ENCODE measurements at places on chromosomes 6 and 20.

DNA sequence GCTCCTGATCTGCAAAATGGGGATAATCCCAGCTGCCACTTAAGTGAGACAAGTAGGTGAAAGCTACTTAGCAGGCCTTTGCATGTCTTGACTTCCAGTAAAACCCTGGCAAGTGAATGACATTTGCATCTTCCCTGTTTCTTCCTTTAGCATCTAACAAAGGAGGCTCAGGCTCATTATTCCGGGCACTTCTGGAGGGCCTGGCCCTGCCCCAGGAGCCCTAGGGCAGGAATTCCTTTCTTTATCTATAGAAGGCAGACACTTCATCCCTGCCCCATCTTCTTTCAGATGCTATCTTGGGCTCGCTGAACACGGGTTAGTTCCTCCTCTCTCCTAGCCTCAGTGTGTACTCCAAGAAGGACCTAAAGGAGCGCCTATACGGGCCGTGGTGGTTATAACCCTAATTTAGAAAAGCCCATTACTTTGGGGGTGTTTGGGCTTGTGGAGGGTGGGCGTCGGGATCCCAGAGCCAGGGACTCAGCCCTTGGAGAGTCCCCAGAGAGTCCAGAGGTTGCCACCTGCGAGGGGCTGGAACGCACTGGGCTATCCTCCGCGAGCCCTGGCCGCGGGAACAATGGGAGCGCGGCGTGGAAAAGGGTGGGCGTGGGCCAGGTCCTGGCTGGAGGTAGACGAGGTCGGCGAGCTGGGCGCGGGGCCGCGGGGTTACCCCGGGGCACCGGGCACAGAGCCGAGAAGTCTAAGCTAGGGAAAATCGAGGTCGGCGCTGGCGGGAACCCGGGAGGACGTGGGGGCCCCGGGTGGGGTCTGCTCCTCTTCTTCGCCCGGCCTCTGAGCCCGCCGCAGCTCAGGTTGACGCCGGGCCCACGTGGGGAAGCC, 62.8 kb upstream of the EPB41L1 start:
- no peak for DNase-seq

DNA sequence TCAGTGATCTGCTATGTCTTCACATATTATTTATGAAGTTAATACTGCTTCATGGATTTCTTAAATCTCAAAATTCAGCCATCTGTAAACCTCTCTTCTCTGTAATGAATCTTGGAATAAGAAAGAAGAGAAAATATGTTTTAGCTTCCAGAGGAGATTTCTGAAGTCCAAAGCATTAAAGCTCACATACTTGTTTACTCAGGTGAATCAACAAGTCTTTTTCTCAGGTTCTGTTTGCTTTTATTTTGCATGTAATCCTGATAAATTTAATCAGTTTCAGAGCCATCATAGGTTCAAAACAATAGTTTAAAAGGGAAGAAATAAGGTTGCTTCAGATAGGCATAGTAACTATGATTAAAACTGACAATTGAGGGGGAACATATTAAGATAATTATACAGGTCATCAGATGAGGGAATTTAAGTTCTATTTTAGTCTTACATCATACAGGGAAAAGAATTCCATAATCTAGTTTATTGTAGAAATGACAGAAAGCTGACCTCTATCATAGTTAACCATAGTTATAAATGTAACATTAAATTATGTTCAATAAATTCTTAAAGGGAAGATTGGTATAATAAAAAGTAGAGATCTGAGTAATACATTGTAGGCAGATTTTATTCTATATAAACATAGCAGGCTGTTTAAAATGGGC, 716.2 kb downstream of the EYS start:
- DNase-seq, result no peak

DNA sequence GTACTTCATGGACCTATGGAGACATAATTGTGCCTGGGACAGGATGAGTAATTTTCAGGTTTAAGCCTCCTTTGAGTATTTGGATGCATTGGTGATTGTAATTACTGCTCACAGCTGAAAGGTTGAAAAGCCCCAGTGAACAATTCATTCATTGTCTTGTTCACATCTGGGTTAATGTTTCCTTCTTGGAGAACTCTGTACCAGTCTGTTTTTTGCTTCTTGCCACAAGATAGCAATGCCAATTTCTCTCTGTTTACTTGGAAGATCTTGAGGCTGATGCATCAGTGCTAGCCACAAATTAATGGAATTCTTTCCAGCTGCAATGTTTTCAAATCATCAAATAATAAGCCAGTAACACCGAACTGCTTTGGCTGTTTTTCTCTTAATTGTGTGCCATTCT, 207.8 kb downstream of the BMP2 start:
- no peak for DNase-seq

DNA sequence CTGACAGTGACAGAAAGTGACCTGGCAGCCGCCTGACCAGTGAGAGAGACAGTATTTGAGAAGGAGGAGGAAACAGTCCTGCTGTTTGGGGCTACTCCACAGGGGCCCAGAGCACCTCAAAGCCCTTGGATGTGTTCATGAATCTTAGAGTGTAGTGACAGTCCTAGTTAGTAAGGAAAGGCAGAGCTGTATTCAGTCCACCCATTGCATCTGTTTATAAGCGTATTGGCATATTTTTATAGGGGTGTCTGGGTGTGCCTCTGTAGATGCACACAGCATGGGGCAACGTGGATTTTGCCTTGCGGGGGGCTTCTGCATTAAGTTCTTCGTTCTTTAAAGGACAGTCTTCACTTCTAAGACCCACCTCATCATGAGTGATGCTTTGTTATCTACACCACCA, 44.6 kb upstream of the SLC22A1 start:
- no peak for DNase-seq

DNA sequence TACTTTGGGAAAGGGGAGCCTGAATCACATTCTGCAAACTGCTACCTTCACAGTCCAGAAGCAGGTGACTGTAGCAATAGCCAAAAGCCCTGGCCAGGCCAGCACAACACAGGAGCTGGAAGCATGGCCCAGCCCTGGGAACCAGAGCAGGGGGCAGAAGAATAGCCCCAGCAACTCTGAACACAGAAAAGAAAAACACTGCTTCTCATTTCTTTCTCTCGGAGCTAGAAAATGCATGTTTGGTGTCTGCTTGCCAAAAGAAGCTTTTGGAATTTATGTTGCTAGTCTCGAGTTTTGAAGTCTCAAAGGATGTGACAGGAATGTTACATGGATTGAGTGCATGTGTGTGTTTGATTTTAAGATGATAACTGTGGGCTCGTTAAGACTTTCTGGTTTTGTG, 79.8 kb upstream of the SCAF8 start:
- DNase-seq, result no peak

DNA sequence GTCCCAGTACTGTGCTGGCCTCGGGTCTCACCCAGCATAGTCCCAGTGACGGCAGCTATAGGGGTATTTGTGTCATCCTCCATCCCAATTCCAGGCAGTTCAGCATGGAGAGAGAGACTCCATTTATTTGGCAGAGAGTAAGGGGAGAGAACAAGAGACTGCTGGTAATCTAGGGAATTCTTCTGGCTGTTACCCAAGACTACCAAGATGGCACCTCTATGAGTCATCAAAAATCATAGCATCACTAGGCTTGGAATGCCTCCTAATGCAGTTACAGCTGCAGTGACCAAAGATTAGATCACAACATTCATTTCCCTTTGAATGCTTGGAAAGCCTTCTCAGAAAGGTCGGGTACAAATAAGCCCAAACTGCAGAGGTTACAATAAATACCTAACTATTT, 660.4 kb upstream of the FLRT3 start:
- DNase-seq, result no peak

GRCh38 chr20:43584448-43585136, 6.1 kb upstream of the IFT52 start:
- DNase-seq, result no peak

- DNase-seq, result no peak
Observed at GRCh38 chr6:33206027-33206863, 1.8 kb downstream of the HSD17B8 start.

DNA sequence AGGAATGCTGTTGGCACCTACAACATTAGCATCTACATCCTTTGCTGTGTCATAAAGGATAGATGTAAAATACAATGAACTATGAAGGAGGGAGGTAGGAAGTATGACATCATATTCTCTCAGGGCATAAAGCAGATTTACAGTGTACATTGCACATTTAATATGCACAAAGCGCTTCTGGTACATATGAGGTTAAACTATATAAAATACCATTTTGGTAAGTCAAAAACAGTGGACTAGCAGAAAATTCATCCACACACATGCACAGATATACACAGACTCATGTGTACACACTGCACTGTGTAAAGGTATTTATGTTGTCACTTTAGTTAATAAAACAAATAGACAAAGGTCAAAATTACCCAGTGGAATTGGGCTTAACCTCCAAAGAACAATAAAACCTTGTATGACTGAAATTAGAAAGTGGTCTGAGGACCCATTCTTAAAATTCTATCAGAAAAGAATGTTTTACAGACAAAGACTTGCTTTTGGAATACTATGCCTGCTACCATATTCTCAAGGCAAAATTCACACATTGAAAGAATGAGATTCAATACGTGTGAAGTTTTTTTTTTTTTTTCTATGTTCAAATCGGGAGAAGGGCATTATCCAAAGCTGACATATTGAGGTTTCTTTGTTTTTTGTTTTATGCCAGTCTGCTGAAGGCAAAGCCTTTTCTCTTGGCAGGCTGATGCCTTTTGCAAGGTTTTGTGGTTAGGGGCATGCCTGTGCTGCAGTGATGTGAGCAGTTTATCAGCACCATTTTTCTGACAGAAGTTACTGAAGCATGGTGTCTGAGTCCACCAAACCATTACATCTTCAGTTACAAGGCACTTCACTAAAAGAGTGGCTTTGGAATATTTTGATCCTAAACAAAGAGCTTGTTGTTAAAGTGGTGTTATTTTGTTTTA, 199.0 kb downstream of the PLCB1 start:
- no peak for DNase-seq

DNA sequence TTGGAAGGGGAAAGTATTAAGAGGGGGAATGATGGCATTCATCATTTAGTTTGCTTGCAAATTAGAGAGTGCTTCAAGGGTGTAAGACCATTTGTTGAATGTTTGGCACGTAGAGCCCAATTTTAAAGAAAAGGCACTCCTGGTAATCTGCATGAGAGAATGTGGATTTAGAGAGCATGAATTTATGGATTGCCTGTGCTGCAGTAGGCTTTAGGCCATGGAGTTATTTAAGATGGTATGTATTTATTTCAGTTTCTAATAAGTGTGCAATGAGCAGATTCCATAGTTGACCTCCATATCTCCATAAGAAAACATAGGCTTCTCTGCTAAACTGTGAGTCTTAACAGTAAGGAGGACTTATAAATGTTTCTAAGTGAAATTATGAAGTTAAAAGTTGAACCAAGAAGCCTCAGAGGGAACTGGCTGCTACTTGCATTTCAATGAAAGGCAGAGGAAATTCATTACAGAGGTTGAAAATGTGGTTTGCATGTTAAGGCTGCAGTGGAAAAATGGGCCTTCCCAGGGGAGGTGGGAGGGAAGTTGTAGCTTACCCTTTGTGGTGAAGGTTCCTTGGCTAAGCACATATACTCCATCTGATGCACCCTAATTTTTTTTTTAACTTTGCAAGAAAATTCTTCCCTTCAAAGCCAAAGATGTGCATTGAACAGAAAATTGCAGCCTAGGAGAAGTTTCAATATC, 134.2 kb downstream of the CARMIL1 start:
- DNase-seq, result no peak

- DNase-seq, result no peak
Observed at GRCh38 chr6:165910184-165910966, 247.3 kb upstream of the PDE10A start.

DNA sequence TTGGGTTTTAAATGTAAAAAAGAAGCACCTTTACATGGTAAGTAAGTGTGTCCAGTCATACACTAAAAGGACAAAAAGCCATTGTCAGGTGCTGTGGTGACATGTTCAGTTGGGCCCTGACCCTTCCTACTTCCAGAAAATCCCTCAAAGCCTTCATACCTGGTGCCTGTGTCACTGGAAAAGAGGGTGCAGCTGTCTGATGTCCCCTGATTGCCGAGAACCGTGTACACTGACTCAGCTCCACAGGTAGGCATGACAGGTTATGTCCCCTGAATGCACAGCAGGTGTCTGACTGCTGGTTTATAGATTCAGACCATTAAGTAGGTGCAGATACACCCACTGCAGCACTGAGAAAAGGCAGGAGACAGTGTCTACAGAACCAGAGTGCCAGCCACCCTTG, 99.1 kb downstream of the FOXC1 start:
- DNase-seq, result no peak

- peak; percentile 53 for DNase-seq
Observed at GRCh38 chr20:35284267-35284991, at the start of gene EIF6. Gene EIF6 (minus strand): TSS chr20:35284772. CDS start chr20:35284487, 285 bp downstream.

GRCh38 chr20:4820806-4821518, 99.3 kb downstream of the PRND start:
- no peak for DNase-seq

DNA sequence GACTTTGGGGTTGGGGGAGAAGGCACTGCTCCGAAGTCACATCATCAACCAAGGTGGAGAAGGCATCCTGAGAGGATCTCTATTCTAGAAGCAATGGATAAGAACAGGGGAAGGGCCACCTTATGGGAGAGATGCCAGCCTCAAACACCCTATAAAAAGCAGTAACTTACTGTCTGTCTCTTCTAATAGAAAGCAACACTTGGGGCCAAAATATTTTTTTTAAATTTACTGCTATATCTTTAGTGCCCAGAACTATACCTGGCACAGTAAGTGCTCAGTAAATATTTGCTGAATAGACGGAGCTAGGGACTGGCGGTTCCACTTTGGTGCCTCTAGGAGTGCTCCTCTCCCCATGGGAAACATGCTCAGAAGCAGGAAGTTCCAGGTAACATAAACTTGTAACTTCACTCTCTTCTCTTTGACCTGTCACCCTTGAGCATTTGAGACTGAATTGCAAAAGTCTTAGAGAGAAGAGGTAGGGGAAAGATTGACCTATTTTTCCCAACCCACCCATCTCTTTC, 807 bp upstream of the OTOR start:
- no peak for DNase-seq

- DNase-seq, result no peak
Observed at GRCh38 chr20:20765696-20766365, 53.4 kb upstream of the RALGAPA2 start.

GRCh38 chr6:158174514-158174913, 6.4 kb downstream of the GTF2H5 start:
- DNase-seq, result no peak

DNA sequence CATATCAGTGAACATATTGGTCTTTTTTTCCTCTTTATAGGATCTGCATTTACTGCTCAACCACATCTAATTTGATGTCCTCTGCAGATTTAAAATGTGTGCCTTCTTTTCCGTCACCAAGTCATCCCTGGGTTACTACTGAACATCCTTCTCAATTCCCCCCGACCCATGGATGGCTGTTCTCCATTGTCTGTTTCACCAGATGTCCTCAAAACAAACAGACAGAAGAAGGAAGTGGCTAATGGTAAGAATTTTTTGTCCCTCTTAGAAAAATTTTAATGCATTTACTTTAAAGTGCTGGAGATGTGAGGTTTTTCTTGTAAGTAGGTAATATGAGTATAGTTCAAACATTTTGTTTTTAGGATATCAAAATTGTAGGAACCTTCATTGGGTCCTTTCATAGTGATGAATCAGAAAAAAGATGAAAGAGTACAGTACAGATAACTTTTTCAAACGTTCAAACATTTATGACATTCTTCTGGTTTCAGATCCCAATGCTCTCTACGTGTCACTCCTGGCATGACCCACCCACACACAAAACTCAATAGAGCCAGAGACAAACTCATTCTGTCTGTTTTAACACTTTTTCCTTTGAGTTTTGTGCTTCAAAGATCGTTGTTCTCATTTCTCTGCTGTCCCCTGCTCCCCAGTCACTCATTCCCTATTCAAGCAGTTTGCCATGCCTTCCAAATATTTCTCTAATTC, 276.4 kb downstream of the PRL start:
- DNase-seq, result no peak

Measured in activated T-helper 1 cell treated with anti-CD3 and anti-CD28 coated beads, Interleukin-2, amount 50 U/mL, for 16 hours (primary cell).